Activated CD4-positive, alpha-beta T cell treated with anti-CD3 and anti-CD28 coated beads, Interleukin-2, amount 50 U/mL, for 16 hours (primary cell): ENCODE measurements at places on chromosomes 4 and X.

DNA sequence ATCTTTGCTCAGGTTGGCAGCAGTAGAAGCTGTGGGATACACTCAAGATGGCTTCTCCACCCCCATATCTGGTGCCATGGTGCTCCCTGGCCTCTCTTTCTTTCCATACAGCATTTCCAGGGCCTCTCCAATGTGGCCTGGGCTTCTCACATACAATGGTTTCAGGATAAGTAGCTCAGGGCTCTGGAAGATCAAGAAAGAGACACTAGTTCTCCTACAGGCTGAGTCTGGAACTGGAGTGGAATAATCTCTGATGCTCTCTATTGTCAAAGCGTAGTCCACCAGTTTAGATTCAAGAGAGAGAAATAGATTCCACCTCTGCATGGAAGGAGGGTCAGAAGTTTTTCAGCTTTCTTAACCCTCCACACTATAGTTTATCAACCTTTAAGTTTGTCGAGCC lies 138.2 kb upstream of the AADAT start:
- DNase-seq, result no peak

GRCh38 chr4:61994036-61994435 lies 793.9 kb downstream of the ADGRL3 start:
- no peak for DNase-seq

DNA sequence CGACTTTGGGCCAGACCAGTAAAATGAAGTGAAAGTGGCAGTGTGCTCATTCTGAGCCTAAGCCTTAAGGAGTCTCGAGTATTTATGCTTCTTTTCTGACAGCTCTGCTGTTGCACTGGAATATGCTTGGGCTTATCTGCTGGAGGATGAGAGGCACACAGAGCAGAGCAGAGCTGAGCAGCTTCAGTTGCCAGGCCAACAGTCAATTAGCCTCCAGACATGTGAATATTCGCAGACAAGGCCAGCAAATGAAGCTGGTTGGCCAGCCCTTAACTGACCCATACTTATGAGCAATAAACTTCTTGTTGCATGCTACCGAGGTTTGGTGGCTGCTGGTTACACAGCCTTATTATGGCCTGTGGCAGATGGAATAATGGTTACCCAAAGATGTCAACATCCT lies 203.0 kb upstream of the GEMIN8 start:
- DNase-seq, result no peak

- no peak for DNase-seq
These were observed 33.3 kb downstream of the MEPE start for GRCh38 chr4:87865960-87866598.

GRCh38 chrX:2689773-2690666 lies 1.1 kb upstream of the CD99 start:
- DNase-seq, result no peak
